ENCODE measurements at places on chromosomes 11 and 22. TPM values are rescaled to one million over a fixed set of nuclear protein-coding genes. Genes with fewer than 3 reads are reported as not detected.
A peak's percentile ranks its signal among the peaks of the same experiment; 100 is the strongest.

Gene UCP3
- not detected for total RNA-seq

Gene HOATZ
- not detected for total RNA-seq

DNA sequence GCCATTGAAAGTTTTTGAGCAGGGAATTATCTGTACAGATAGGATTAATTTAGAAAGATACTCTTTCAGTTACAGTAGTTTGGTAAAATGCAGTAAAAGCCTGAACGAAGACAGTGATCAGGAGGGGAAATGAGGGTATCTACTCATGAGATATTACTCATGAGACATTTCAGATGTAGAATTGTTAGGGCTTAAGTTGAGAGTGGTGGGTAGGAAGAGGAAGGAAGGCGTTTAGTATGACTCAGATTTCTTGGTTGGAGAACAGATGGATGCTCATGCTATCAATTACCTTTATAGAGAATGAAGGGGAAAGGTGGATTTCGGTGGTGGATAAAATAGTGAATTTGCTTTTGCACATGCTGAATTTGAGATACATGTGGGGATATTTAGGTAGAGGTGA lies 15.8 kb downstream of the CCDC81 start:
- no peak for DNase-seq
- H3K27me3 ChIP-seq, result no peaks in the 10 kb centered on the region
- H3K4me1 ChIP-seq, result no peaks in the 10 kb centered on the region
- no peak overlapping the region for H3K4me3 ChIP-seq

DNA sequence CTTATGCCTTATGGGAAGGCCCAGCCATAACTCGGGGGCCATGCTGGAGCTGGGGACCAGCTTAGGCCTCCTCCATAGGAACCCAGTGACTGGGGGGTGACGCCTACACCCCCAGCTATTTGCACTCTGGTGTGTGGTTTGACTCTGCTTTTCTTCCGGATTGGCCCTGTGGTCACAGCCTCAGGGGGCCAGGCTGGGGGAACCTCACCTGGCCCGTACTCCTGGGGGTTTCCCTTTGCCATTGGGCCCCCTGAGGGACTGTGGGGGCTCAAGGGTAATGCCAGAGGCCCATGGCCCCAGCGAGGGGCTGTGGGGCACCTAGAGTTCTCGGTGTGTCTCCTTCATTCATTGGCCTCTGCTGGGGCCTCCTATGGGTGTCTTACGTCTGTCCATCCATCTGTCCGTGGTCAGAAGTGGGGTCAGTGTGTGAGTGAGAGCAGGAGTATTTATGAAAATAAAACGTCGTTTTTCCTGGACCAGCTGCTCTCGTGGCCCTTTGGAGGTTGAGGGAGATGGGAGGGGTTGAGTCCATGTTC lies 6.3 kb upstream of the SH3BP1 start:
- H3K4me3 ChIP-seq, result peak overlapping the region; percentile 47
- DNase-seq, result no peak
- peak overlapping the region; percentile 76 for H3K27ac ChIP-seq
- H3K4me1 ChIP-seq, result peaks cover 23% of the 10 kb centered on the region
- H3K27me3 ChIP-seq, result no peaks in the 10 kb centered on the region
- peaks cover 19% of the 10 kb centered on the region for H3K36me3 ChIP-seq

GRCh38 chr11:16195651-16196050 lies 160.7 kb downstream of the SOX6 start:
- H3K36me3 ChIP-seq, result no peaks in the 10 kb centered on the region
- H3K4me3 ChIP-seq, result no peak overlapping the region
- no peak overlapping the region for H3K27ac ChIP-seq
- no peaks in the 10 kb centered on the region for H3K27me3 ChIP-seq
- H3K4me1 ChIP-seq, result no peaks in the 10 kb centered on the region
